ENCODE measurements at places on chromosomes 13 and 19. TPM values are rescaled to one million over a fixed set of nuclear protein-coding genes. Genes with fewer than 3 reads are reported as not detected.

Gene TNFSF13B
- 0.56 TPM for total RNA-seq

Gene RFPL4A
- not detected for total RNA-seq

Gene FXYD1
- 0.18 TPM for total RNA-seq

Gene ZNF222
- 7.0 TPM for total RNA-seq

Gene RAP2A
- 28.9 TPM for total RNA-seq

Gene ZNF681
- total RNA-seq, result 0.83 TPM

Gene APOE
- 0.18 TPM for total RNA-seq

Gene SLC6A16
- under 0.01 TPM for total RNA-seq

Gene NACC1
- total RNA-seq, result 42.5 TPM

Gene TUBA3C
- not detected for total RNA-seq

Gene ERICH6B
- not detected for total RNA-seq

Gene MAMSTR
- 0.18 TPM for total RNA-seq

Gene SLC8A2
- not detected for total RNA-seq

Gene ZSCAN4
- not detected for total RNA-seq

Gene ZNF578
- total RNA-seq, result 2.8 TPM

Gene RCBTB2
- 5.3 TPM for total RNA-seq

Gene ZNF813
- total RNA-seq, result 6.1 TPM

Gene CACNG6
- not detected for total RNA-seq

Gene KIR3DL1
- total RNA-seq, result not detected

Gene GRIN2D
- under 0.01 TPM for total RNA-seq

Gene BRME1
- 0.28 TPM for total RNA-seq

Gene LILRA5
- total RNA-seq, result not detected

Gene C19orf73
- total RNA-seq, result 0.28 TPM

Gene SIGLEC9
- total RNA-seq, result not detected

Gene MRPS12
- 26.4 TPM for total RNA-seq

Gene CEACAM4
- total RNA-seq, result not detected

Gene DPF1
- total RNA-seq, result 4.2 TPM

Data from IMR-90 (cell line).